ENCODE measurements at places on chromosomes 7 and 10.

DNA sequence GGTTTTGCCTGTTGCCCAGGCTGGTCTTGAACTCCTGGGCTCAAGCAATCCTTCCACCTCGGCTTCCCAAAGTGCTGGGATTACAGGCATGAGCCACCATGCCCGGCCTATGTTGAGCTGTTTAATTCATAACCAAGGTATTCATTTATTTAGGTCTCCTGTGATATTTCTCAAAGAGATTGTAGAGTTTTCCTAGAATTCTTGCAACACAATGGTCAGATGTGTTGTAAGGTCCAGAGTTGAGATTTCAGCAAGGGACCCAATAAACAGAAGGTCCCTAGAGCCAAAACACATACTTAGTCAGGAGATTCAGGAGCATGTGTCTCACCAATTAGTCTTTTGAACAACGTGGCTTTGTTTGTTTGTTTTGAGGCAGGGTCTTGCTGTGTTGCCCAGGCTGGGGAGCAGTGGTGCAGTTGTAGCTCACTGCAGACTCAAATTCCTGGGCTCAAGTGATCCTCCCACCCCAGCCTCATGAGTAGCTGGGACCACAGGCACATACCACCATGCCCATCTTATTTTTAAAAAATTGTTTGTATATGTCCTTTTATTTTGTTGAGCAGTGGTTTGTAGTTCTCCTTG lies 321.3 kb upstream of the GALNT17 start:
- DNase-seq: no peak

DNA sequence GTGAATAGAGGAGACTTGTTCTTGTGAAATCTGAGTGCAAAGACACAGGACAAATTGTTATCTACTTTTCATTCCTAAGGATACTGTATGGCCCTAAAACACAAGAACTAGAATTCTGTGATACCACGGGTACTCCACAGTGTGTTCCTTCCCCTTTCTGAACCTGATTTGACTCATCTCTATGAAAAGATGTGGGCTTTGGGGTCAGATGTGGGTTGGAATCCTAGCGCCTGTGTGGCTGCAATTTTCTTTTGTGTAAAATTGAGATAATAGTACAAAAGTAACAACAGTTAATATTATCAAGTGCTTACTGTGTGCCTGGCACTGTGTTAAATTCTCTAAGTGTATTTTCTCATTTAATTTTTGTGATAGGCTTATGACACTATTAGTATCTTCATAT lies 8.1 kb downstream of the SRGN start:
- DNase-seq: no peak

DNA sequence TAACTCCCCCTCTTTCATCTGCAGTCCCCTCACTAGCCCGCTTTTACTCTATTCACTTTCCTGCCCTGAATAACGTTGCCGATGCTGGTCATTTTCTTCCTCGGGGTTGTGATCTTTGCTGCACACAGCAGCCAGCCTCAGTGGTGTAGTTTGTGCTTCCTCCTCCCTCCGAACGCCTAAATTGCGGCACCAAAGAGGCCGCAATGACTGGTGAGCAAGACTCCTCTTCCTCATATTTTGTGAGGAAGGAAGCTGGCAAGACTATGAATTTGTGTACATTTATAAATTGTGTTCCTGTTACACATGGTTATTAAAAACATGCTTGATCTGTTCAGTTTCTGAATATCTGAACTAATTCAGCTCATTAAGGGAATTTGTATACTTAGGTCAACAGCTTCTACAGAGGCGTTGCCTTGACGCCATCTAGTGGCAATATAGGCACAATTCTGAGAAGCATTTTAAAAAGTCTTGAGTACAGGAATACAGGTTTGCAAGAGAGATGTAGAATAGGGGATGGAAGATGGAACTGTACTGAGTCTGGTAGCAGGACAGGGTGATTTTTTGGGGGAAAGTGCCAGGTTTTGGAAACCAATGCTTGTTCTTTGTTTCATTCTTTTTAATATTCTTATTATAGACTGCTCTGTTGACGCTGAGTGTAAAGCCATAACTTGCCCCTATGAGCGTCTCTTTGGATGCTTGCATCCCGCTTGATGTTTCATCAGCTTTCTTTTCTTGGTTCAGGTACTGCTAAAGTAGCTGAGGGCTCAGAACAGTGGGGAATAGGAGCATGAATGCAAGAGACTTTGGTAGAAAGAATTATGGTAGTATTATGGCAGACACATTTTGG lies 4.1 kb upstream of the TAS2R5 start:
- peak; percentile 60 for DNase-seq

- no peak for DNase-seq
Measured at GRCh38 chr10:25522946-25523608, 348.3 kb downstream of the GPR158 start.

- peak; percentile 65 for DNase-seq
Measured at GRCh38 chr10:71748671-71749191, 24.6 kb downstream of the VSIR start.

- peak; percentile 26 for DNase-seq
Measured at GRCh38 chr10:95431900-95432342, 129.2 kb downstream of the SORBS1 start.

DNA sequence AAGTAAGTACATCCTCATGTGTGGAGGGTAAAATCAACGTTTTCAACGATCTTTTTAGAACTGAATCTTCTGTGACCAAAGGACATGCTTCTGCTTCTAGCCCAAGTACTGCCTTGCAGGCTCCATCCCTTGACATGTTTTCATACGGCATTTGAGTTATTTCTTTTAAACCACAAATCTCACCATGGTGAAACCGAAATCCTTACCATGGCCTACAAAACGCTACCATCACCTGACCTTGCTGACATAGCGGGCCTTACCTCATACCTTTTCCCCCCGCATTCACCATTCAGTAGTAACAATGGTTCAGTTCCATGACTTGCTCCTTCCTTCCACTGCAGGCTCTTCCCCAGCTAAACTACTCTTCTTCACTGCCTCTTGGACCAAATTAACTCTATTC lies 3.5 kb downstream of the RNF216 start:
- no peak for DNase-seq

GRCh38 chr7:18541181-18541870 lies 45.8 kb downstream of the HDAC9 start:
- no peak for DNase-seq

- no peak for DNase-seq
Measured at GRCh38 chr10:69516796-69517195, 56.4 kb downstream of the NEUROG3 start.

DNA sequence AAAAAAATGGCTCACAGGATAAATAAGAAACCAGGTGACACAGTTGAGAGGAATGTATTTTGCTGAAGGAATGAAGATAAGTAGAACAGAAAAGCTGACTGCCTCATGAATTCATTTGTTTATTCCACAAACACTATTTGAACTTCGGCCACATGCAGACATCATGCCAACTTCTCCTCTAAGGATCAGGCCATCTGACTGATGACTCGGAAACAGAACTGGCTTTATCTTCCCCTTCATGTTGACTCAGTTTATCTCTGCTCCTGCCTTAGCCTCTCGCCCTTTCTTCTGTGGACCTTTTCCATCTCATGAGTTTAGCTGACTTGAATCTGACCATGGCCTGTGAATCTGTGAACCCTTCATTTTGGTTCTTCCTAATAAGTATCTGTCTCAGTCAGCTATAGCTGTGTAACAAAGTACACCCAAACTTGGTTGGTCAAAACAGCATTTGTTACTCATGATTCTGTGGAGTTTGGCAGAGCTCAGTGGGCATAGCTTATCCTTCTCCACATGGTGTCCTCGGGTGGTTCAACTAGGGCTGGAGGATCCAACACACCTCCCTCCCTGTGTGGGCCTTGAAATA lies 44.0 kb upstream of the GRID1 start:
- no peak for DNase-seq

GRCh38 chr7:14747701-14748100 lies 154.8 kb downstream of the DGKB start:
- DNase-seq: no peak

DNA sequence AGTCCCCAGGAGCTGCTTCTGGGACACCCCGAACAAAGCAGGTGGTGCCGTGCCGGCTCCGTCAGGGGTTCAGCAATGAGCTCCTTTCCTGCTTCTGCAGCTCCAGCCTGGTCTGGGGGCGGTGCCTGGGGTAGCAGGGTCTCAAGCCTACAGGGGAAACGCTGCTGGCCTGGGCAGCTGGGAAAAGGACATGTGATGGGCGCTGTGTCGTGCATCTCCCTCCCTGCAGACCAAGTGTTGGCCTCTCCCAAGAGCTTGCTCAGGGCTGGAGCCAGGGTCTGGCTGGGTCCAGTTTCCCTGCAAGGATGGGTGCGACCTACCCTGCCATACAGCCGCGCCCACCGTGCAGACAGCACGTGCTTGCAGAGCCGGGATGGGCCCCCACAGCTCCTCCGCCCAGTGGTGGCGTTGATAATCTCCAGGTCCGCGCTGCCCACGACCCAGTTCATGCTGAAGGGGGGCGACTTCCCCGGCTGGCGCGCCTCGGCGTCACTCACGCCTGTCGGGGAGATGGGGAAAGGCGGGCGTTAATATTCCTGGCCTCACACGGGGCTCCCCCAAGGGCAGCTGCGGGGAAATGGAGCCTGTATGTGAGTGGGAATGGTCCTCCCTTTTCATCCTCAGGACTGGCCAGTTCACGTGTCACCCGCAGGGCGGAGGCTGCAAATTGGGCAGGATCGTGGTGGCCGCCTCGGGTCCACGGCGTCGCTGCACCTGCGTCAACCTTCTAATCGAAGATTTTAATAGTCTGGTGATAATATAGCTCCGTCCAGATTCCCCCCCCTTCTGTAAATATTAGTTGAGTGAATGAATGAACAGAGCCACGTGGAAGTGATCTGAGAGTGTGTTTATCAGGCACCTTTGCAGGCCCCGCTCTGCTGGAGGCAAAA lies 128.6 kb downstream of the WDR37 start:
- no peak for DNase-seq

- DNase-seq: peak; percentile 74
Measured at GRCh38 chr7:602341-603141, 82.9 kb upstream of the PDGFA start.

- DNase-seq: no peak
Measured at GRCh38 chr10:124328477-124329220, 90.1 kb downstream of the OAT start.

- DNase-seq: no peak
Measured at GRCh38 chr7:70356787-70357328, 758.6 kb downstream of the AUTS2 start.

DNA sequence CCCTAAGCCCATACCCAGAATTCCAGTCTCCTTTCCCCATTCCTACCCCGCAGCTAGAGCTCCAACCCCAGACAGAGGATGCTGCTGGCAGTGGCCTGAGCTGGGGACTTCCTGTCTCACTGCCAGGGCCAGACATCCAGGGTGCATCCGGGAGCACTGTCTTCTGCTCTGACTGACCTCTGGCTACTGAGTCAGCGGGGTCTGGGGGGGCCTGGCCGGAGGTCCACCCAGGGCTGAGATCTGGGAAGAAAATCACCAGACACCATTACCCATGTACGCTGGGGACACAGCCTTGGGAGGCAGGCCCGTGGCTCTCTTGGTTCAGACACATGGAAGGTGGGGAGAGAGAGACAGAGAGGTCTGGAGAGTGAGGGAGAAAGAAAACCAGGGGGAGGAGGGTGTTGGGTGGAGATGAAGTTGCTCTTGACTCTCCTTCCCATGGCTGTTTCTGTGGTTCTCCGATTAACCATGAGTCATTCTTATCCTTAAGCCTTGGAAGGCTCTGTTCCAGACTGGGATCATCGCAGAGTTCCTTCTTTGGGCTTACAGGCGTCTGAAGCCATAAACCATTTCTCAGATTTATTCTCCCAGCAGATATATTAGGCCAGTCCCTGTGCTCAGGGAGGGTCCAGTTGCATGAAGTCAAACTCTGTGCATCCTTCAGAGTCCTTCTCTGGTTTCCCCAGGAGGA lies 23.6 kb downstream of the TSPAN15 start:
- DNase-seq: no peak

- no peak for DNase-seq
Measured at GRCh38 chr7:102253066-102253972, 33.3 kb upstream of the SH2B2 start.

DNA sequence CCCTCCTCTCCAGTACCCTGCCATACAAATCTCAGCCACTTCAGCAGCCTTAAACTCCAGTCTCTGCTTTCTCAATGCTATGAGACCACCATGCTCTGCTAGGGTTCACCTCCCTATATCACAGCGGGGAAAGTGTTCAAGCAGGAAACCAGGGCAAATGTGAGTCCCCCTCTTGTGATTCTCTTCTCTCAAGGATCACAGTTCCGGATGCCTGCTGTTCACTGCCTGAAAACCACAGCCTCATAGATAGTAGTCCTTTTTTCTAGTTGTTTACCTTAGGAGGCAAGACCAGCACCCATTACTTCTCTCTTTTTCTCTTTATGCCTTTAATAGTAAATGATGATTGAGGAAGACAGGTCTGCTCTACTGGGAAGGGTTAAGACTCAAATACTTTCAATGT lies 100.8 kb downstream of the SGMS1 start:
- no peak for DNase-seq

GRCh38 chr10:360653-361052 lies 225.4 kb downstream of the ZMYND11 start:
- DNase-seq: no peak

DNA sequence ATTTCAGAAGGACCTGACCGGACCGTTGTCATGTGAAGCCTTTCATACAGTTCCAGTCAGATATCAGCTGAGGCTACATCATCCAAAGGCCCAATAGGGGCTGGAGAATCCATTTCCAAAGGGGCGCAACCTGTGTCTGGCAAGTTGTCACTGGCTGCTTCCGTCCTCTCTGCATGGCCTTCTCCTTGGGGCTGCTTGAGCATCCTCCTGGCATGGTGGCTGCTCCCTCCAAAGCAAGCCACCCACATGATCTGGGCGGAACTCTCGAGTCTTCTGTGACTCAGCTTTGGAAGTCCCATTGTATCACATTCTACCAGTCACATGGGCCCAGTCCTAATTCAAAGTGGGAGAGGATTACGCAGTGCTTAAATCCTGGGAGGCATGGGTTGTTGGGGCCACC lies 207.0 kb upstream of the SHH start:
- DNase-seq: no peak

DNA sequence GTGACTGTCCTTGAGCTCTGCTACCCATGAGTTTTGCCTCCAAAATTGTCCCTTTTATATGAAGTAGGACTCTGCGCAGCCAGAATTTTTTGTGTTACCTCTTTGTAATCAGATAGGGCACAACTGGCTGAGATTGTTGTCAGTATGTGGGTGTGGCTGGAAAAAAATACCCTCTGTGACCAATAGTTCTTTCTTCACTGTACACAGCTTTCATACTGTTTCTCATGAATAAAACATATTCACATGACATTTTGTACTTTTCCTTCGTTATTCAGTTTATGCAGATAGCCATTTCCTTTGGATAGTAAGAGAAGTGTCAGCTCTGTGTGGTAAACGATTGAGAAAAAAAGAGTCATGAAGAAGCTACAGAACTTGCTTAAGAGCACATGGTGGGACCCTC lies 49.6 kb upstream of the WNT8B start:
- no peak for DNase-seq

DNA sequence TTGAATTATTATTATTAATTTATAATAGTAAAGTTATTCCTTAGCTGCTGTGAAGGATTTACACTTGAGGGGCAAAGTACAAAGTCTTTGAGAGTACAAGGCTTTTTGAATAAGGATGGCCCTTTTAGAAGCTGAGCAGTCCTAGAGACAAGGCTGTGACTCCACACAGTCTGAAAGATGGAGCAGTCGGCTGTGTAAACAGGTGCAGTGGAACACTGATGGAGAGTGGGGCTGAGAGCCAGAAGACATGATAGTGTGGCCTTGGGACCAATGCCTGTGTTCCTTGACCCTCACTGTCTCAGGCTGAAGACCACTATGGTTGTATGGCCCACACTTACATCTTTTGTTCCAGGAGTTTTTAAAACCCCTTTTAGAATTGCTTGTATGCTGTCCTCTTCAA lies 311.2 kb upstream of the PHF14 start:
- no peak for DNase-seq

All from GM20000 (cell line).